ENCODE measurements at places on chromosomes 2 and 18.

DNA sequence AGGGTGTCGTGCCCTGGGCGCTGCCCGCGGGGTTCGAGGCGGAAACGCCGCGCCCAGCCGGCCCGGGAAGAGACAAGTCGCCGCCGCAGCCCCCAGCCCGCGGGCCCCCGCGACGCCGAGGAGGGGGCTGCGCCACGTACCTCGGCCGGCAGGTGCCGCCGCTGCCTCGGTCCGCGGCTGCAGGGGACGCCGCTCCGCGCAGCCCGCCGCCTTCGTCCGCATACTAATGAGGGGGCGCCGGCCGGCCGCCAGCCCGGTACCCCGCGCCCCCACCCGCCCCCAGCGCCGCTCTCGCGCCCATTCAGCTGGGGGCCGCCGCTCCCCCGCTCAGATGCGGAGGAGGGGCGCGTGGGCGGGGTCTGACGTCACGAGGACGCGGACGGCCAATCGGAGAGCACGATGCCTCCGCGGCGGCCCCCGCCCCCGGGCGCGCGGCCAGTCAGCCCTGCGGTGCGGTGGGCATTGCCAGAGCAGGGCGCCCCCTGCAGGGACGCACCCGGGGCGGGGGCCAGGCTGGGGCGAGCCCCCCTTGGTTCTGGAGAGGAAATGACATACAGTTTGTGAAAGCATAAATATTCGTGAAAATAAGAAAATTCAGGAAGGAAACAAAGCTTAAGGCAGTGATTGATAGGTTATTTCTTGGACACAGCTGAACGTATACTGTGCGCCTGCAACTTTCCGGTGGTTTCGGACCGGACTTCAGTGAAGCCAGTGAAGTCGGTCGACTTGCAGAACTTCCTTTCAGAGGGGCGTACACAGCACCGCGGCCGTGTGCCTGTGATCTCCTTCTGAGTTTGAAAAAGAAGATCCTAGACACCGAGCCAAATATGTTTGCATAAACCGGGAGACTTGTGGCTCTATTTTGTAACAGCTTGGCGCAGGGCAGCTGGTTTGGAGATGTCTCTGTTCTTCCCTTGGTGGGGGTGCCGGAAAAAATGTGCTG, at the start of gene ST3GAL5:
Gene ST3GAL5, minus strand, starts transcription at position 307 of the 943 bp plus-strand sequence. Its CDS starts 85 bp downstream, at position 222.
- peak; percentile 83 for DNase-seq

GRCh38 chr2:73982140-73982617, 2.5 kb upstream of the TET3 start:
- DNase-seq = no peak

GRCh38 chr2:225170162-225170561, 127.9 kb upstream of the DOCK10 start:
- DNase-seq = no peak

DNA sequence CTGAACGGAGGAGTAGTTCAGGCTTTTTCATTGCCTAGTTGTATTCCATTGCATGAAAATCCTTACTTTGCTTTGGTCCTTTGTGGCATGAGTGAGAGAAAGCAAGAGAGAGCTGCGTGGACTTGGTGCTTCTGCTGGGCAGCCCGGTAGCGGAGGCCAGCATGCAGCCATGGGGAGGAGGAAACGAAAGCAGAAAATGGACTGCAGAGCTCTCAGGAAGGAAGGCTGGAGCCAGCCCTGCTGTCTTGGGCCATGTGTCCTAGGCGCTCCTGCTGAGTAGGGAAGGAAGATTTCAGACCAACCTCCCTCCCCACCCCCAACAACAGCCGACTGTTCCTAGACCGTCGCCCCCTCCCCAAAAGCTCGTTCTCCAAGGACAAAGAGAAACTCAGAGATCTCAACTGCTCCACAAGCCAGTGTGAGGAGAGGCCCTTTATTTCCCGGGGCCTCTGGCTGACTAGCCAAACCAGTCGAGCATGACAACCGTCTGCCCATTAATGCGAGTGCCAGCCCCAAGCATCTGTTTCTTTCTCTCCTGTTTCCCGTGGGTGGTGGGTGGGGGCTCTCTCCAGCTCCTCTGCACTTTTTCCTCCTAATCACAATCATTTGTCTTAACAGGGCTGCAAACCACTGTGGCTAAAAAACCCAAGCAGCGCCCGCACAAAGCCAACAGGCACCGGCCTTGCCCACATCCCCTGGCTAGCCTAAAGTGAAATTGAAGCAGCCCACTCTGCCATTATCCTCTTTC, 66.8 kb upstream of the FZD7 start:
- DNase-seq = peak; percentile 32

DNA sequence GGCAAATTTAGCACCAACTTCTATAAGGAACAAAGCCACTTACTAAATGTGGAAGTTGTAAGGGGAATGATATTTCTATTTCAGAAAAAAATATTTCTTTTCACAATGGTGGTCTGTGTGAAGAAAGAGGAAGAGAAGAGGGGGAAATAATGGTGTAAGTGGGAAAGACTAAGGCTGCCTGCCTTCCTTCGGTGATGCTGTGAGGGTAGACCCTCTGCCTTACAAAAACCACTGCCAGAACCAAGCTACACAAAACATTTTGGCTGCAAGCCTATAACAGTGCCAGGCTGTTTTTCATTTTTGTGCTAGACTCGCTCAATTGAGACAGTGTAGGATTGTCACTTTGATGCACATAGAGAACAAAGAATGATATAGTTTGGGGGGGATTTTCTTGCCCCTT, 286.6 kb downstream of the ZEB2 start:
- DNase-seq = peak; percentile 39

GRCh38 chr2:179140571-179140970, 90.6 kb upstream of the CCDC141 start:
- no peak for DNase-seq

DNA sequence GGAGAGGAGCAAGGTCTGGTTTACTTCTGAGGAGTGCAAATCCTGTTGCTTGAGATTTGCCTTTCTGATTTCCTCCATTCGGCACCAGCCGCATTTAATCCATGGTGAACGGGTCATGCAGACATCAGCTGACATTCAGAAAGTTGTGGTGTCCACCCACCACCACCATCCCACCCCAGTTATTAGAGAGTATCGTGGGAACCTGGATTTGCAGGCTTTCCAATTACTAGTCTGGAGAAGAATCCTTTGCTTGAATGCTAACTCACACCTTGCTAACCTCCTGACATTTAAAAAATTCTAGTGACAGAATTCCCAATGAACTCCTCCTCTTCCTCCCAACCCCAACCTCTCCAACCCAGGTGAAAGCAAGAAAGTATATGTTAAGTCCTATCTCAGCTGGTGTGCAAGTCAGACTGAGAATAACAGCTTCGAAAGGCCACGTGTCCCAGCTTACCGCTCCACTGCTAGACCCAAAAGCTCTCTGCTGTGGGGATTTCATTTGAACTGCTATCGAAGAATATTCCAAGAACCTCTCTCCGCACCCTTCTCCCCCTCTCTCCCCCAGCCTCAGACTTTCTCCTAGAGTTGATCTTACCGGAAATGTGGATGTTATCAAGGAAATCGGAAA, 17.7 kb downstream of the BCL11A start:
- no peak for DNase-seq

GRCh38 chr18:13253786-13254688, 35.5 kb downstream of the LDLRAD4 start:
- no peak for DNase-seq

DNA sequence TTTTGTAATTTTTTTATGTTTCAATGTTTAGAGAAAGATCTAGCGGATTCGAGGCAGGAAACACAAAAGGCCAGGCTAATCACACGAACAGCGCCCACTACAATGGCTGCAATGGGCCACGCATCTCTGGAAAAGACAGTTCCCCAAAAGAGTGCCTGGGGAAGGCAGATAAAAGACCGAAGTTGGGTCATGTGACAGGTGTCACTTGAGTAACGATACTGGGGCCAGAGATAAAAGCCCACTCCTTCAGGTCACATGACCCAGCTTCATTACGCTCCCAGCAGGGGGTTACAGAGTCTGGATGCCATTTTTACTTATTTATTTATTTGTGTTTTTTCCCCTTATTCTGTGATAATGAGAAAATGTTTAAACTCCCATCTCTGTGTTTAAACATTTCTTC, 95.4 kb downstream of the CDK15 start:
- DNase-seq = no peak

GRCh38 chr2:85522090-85522647, 16.8 kb upstream of the MAT2A start:
- no peak for DNase-seq

- DNase-seq = no peak
These were observed 22.3 kb downstream of the M1AP start for GRCh38 chr2:74625658-74626425.

DNA sequence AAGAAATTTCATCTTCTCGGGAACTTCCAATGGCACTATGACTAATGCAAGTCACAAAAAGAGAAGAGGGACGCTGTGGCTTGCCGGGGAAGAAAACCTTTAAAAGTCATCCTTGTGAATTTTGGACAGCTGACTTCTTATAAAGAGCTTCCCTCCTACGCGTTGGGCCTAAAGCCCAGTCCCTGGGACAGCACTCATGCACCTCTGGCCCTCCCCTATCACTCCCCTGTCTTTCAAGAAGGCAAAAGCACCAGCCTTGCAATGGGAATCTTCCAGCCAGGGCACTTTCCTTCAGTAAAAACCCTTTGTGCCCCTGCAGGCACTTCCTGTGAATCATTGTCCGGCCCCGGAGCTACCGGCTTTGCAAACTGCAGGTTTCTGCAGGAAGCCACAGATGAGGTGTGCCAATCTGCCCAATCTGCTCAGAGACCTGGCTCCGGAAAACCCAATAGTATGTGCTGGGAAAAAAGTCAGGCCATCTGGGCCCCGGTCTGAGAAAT, 7.1 kb downstream of the MREG start:
- peak; percentile 24 for DNase-seq

- DNase-seq = peak; percentile 99
These were observed 128.1 kb downstream of the BIRC6 start for GRCh38 chr2:32484937-32485336.

DNA sequence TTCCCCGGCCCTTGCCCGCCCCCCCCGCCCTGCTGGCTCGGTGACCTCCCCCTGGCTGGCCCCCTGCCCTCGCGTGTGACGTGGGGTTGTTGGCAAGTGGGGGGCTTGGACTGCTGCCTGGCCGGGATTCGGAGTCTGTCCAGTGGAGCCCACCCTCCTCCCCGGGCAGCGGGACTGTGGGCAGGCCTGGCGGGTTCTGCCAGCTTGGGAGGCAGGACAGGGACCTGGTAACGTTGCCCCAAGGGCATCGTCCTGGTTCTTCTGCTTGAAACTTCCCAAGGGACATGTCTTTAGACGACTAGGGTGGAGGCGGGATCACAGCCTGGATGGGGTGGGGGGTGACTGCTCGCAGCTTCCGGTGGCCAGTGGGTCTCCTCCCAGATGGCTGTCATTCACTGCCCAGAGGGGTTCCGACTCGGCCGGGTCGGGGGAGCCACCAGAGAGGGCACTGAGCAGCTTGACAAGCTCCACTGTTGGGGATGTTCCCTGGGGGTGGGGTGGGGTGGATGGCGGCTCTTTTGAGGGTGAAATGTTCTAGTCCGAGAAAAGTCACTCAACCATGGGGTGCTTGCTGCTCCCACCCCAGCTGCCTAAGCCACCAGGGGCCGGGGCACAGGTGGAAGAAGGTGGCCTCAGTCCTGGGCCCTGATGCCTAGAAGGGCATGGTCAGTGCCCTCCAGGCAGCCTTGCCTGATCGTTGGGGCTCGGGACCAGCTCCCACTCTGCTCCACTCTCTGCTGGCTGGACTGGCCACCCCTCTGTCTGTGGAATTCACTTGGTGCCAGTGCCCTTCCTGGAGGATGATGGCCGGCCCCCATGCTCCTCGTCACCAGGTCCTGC, 4.3 kb upstream of the HS6ST1 start:
- DNase-seq = no peak

- DNase-seq = peak; percentile 72
These were observed 7.2 kb downstream of the MTHFD2 start for GRCh38 chr2:74205596-74205995.

- no peak for DNase-seq
These were observed 6.2 kb downstream of the KANSL3 start for GRCh38 chr2:96631804-96632435.

DNA sequence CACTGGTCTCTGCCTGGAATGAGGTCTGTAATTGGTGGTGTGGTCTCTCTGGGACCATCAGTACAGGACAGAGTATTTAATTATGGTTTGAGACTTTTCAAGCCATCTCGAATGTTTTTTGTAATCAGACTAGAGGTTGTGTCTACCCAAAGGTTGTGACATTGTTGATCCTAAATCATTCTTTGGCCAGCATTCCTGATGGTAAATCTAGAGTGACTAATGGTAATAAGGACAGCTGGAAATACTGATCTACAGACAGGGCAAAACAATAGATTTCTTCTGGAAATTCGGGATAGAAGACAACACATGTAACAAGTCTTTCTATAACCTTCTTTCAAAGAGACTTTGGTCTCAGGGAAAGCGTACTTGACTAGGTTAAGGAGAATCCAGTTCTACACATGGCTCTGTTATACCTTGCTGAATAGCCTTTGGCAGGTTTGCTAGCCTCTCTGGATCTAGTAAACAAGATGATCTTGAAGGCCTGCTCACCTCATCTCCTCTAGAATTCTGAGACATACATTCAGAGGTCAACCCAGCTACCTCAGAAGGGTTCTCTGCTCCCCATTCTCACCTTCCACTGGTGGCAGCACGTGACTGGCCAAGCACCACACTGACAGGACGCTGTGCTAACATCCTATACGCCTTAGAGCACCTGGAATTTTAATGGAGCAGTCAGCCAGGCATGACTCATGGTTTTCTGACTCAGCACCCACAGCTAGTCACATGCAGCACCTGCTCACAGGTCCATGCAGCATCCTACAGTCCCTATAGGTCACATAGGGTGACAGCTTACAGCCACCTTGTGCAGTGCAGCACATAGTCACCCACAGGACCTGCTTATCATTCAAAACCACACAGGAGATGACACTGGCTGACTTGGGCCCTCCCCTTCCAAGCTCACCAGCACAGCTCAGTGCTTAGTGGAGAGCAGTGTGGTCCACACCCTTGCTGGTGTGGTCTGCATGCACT, 12.2 kb downstream of the PLB1 start:
- no peak for DNase-seq

DNA sequence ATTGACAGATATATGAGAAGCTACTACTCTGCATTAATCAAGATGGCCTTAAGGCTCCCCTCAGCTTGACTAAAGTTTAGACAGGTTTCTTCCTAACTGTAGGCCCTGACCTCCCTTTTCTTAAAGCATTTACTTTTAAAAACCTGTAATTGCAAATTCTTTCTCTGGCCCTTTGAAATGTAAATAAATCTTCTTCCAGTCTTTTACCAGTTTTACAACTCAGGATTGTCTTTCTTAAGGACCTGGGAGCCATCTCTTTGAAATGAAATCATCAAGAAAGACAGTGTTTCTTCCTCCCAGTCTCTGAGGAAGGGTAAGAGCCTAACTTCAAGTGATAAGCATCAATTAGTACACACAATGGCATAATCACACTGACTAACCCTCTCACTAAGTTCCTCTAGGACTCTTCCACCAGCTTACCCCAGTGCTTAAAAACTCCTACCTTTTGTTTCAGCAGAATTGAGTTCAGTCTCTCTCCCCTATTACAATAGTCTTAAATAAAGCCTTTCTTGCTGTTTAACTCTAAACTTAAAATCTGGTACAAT, 58.7 kb upstream of the CDH20 start:
- DNase-seq = no peak

Measured in MV-4-11 (cell line).